ENCODE measurements at places on chromosomes 12 and 14.

DNA sequence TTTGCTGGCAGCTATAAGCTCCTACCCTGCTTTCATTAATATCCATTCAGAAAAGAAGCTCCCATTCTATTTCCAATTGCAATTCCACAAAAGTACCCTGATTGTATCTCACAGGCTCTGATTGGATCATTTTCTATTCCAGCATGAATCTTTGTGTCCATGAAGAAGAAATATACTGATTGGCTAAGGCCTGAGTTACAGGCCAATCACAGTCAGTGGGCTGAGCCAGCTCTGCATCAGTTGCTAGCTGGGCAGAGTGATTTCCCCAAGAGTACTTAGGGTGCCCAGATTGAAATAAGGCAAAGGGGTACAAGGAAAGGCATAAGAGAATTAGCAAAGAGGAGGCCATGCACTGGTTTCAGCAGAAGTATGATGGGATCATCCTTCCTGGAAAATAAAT lies 14.4 kb downstream of the ART4 start:
- no peak for DNase-seq

GRCh38 chr14:68655021-68655831 lies 137.6 kb downstream of the ZFP36L1 start:
- no peak for DNase-seq

DNA sequence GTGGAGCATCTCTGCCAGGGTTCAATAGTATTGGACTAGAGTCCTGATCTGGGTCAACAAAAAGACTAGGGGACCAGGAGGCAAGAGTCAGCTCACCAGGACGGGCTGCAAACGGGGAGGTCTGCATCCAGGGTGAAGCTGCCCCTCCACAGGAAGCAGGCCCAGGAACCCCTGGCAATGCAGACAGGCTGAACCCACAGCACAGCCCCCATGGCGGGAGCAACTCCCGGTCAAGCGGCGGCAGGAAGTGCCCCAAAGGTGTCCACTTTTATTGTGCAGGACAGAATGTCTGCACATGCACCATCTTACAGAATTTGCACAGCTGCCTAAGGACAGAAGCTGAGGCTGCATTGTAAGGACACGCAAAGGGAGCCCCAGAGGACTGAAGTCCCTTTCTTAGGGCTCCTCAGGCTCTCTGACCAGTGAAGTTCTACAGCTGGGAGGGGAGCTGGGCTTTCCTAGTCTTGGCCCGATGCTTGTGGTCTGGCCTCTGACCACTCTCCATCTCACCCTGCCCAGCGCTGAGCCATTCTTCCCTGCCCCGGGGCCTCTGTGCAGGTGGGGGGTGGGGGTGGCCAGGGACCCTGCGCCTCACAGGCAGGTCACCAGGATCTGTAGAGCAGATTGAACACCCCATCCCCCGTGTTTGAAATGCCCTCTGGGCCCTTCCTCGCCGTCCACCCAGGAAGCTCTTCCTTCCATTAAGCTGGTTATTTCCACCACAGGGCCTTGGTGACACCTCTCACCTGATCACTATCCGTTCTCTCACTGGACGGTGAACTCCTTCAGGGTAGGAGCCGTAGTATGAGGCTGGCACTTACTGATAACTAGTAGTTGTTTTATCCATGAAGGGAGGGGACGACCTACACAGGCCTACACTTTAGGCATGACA lies 75.9 kb downstream of the NINJ2 start:
- DNase-seq, result no peak

DNA sequence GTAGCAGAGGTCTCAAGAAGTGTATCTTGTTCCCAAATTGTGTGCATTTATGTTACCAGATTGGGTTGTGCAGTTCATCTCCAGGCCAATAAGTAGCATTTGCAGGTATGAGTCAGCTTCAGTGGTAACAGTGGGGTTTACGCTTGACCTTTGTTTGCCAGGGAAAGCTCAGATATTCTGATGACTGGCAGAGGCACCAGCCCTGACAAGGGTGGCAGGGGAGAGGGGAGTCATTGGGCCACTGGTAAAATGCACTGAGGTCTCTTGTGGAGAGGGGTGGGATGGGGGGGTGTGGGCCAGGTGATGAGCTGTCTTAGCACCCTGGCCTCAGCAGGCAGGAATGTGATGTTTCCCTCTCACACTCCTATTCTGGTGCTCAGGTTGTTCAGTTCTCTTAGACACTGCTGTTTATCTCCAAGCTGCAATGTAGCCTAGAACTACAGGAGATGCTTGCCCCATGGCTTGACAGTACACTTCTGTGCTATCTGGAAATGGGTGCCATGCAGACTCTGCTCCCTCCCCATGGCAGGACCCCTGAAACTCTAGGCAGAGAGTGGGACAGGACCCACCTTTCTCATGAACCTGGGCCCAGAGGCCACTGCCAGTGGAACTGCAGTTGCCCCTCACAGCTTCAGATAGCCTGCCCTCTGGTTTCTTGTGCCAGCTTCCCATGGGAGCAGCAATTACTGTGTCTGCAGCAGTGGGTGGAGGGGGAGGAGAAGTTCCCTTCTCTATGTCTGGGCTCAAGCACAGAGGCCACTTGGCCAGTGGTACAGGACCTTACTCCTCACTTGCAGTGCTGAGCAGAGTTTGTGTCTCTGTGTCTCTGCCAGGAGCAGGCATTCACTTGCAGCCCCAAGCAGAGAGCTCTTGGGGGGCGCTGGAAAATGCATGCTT lies 31.9 kb downstream of the USP15 start:
- DNase-seq, result peak; percentile 15

GRCh38 chr12:63103494-63104131 lies 47.4 kb downstream of the AVPR1A start:
- DNase-seq, result no peak

DNA sequence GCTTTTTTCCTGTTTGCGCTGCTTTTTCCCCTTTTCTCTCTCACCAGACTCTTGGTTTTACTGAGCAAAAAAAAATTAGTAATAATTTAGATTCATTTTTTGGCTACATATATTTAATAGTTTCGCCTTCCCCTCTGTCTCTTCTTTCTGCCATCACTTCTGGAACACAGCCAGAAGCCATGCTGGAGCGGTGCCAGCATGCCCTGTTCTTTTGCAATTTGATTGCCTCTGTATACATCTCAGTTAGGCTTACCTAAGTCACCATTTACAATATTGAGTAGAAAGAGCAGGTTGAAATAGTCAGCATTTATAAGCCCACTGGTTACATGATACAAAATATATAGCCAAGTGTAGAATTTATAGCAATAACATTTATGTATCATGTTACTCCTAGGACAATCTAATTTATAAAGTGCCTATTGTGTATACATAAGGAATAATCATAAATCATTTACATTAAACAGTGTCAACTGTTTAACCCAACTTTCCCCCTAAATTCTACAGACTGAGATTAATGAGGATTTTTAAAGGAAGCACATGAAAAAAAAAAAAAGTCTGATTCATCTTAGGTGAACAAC lies 413.8 kb upstream of the SOX5 start:
- no peak for DNase-seq

GRCh38 chr12:32398181-32398580 lies 1.2 kb upstream of the FGD4 start:
- no peak for DNase-seq

DNA sequence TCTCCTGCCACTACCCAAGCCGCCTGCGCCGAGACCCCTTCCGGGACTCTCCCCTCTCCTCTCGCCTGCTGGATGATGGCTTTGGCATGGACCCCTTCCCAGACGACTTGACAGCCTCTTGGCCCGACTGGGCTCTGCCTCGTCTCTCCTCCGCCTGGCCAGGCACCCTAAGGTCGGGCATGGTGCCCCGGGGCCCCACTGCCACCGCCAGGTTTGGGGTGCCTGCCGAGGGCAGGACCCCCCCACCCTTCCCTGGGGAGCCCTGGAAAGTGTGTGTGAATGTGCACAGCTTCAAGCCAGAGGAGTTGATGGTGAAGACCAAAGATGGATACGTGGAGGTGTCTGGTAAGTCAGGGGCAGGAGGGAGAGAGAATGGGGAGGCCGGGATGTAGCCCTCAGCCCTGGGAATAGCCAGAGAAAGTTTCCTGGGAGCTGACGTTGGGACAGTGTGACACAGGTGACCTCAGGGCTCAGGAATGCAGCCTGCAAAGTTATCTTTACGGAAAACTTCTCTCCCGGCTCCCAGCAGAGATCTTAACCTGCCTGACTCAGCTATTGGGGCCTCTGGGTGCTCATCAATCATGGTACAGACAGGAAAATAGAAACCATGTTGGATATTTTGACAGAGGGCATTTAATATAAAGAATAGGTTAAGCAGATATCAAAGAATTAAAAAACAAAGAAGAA lies 747 bp downstream of the HSPB8 start:
- DNase-seq, result no peak

- no peak for DNase-seq
These were observed 182.7 kb upstream of the TMPO start for GRCh38 chr12:98332642-98333041.

GRCh38 chr12:92546635-92547348 lies 156.0 kb upstream of the PLEKHG7 start:
- no peak for DNase-seq

GRCh38 chr14:30125322-30125979 lies 197.8 kb upstream of the PRKD1 start:
- no peak for DNase-seq

- DNase-seq, result no peak
These were observed 332.5 kb downstream of the RGS6 start for GRCh38 chr14:72264716-72265115.

DNA sequence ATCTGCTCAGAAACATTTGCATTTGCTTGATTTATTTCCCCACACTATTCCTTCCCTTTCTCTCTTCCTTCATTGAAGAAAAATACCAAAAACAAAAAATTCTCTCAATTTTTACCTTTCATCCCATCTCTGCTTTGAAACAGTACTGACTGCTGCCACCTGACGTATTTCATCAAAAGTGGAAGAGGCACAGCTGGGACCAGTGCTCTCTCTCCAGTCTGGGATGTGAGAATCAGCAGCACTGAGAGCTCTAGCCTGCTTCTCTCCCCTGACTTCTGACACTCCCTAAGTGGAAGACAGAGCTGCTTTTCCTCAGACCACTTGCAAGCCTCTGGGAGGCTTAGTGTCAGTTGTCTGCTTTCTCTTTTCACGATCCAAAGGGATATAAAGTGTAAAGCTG lies 36.9 kb downstream of the TTLL5 start:
- DNase-seq, result no peak

GRCh38 chr12:13135371-13136178 lies 32.1 kb upstream of the GSG1 start:
- no peak for DNase-seq

GRCh38 chr12:29714966-29715365 lies 68.8 kb downstream of the TMTC1 start:
- DNase-seq, result no peak

- DNase-seq, result no peak
These were observed 209.8 kb upstream of the PLEKHG7 start for GRCh38 chr12:92492995-92493394.

GRCh38 chr12:119749666-119750065 lies 81.7 kb downstream of the PRKAB1 start:
- DNase-seq, result no peak

- DNase-seq, result no peak
These were observed 16.0 kb downstream of the SLC41A2 start for GRCh38 chr12:104942075-104942474.

DNA sequence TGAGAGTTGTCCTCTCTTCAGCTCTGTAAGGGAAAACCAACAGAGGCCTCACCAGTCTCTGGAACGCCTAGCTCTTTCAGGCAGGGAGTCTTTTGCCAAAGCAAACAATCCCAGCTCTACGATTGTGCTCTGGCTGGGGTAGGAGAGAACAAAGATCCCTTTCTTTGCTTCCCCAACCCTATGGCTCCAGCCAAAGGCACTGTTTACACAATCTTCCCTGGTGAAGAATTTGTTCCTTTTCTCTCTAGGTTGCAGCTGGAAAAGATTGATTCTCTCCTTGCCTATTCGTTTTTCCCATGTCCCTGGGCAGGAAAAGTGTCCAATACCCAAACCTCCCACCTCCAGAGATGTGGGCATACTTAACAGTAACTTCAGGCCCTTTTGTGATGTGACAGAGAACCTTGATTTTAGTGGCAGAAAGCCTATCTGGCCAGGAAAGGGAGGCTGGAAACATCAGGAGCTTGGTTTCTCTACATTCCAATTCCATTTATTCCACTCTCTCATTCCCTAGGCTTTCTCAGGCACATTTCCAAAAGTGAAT lies 16.8 kb downstream of the ATP5MC2 start:
- no peak for DNase-seq

GRCh38 chr12:120862664-120863063 lies 41.5 kb downstream of the SPPL3 start:
- no peak for DNase-seq

DNA sequence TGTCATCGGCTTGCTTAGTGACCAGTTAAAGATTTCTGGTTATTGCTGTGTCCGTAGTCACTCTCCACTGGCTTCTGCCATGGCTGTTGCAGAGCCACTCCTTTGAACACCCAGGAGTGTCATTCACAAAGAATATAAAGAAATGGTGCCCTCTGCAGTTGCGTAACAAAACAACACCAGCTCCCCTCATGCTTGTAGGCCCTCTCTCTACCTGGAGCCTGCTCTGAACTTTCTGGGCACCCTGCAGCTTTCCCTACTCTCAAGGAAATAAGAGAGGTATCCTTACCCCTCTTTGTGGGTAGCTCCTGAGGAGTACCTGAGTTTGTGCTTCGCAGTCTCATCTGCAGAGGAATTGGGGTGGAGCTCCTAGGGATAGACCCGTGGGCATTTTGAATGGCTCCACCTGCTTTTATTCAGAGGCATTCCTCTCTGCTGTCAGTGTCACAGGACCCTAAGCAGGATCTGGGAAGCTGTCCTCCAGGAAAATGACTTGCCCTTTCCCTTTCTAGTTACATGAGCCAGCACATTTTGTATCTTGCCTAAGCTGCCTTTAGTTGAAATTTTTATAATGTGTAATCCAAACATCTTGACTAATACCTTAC lies 97.2 kb upstream of the TMEM260 start:
- DNase-seq, result no peak

GRCh38 chr14:57136669-57137328 lies 131.9 kb downstream of the EXOC5 start:
- DNase-seq, result no peak

GRCh38 chr12:12946686-12947355 lies 5.1 kb downstream of the GPRC5D start:
- DNase-seq, result no peak

DNA sequence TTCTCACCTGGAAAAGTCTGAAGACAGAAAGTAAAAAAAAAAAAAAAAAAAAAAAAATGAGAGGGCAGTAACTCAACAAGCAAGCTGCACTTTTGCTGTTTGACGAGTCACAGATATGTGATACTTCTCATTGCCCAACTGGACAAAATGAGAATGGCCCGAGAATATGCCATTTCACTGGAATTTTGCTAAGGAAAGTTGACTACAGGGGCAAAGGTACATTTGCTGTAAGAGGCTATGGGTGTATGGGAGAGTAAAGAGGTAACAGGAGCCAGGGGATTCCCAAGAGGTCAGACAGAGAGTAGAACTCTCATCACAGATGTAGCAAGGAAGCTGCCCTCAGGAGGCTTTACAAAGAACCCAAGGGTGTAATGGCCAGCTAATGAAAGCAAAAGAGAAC lies 22.9 kb downstream of the KIF21A start:
- no peak for DNase-seq
